ENCODE measurements at places on chromosomes 13 and 19.

- no peak for DNase-seq
Observed at GRCh38 chr19:49243129-49243528, 81.9 kb downstream of the SLC6A16 start.

DNA sequence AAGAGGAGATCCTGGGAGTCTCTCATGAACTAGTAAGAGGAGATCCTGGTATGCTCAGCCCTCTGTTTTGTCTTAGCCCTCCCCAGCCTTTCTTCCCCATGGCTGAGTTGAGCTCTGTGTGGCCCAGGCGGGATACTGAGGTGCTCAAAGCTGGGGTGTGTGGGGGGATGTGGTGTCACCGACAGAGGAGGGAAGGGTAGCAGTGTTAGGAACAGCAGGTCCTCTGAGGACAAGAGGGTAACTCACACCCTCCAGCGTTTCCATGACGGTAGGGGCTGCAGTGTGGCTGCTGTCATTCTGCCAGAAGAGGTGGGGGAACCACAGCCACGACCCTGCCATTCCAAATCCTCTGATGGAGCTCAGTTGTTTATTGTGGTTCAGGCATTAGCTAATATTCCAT is 691 bp downstream of the KIR2DL4 start:
- no peak for DNase-seq

DNA sequence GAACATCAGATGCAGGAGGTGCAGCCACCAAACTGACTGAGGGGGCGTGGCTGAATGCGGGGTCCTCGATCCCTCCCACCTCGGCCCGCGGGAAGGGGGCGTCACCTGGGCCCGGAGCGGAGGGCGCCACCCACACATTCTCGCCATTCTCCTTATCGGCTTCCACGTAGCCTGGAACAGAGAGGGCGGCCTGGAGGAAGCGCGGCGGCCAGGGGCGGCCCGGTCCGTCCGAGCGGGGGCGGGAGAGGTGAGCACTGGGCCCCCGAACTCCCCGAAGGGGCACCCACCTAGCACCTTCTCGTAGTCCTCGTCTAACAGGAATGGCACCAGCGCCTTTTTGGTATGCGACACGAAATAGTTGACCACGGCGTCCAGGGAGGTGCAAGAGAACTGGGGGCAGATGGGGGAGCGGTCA is 11.8 kb downstream of the STAP2 start:
- no peak for DNase-seq

DNA sequence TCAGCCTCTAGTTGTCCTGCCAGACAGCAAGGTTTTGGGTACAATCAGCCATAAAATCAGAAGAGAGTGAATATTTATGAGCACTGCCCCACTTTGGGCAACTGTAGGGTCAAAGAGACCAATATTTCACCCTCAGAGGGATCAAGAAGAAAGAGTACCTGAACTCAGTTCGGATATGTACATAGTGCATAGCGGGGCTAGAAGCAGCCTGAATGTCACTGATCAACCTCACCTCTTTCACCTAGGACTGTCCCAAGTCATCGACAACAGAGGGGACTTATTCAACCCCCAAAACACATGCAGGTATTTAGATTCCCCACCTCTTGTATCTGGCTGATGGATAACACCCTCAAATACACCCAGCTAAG is 446.9 kb downstream of the COG6 start:
- no peak for DNase-seq

GRCh38 chr19:50414864-50415660 is 3.7 kb upstream of the SPIB start:
- peak; percentile 79 for DNase-seq

- no peak for DNase-seq
Observed at GRCh38 chr13:51118809-51119431, 7.8 kb upstream of the C13orf42 start.

DNA sequence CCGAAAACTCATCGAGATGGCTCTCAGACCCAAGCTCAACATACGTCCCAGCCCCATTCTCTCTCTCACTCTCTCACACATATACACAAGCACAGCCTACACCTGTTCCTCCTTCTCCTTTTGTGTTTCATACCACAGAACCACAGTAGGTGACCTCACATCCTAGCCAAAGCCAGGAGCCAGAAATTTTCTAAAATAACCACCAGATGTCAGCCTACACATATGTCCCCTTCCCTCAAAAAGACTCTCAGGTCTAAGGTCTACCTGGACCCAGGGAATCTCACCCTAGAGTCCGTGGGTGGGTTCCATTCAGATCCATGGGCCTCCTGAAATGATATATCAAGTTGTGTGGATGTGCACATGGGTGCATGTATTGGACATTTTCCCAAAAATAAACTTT is 104.2 kb upstream of the IPO5 start:
- DNase-seq: no peak

- DNase-seq: no peak
Observed at GRCh38 chr13:21229241-21230024, 53.0 kb downstream of the MRPL57 start.

GRCh38 chr19:50968716-50969412 is 527 bp downstream of the KLK6 start:
- no peak for DNase-seq

- no peak for DNase-seq
Observed at GRCh38 chr13:98511435-98511834, 65.5 kb downstream of the STK24 start.

DNA sequence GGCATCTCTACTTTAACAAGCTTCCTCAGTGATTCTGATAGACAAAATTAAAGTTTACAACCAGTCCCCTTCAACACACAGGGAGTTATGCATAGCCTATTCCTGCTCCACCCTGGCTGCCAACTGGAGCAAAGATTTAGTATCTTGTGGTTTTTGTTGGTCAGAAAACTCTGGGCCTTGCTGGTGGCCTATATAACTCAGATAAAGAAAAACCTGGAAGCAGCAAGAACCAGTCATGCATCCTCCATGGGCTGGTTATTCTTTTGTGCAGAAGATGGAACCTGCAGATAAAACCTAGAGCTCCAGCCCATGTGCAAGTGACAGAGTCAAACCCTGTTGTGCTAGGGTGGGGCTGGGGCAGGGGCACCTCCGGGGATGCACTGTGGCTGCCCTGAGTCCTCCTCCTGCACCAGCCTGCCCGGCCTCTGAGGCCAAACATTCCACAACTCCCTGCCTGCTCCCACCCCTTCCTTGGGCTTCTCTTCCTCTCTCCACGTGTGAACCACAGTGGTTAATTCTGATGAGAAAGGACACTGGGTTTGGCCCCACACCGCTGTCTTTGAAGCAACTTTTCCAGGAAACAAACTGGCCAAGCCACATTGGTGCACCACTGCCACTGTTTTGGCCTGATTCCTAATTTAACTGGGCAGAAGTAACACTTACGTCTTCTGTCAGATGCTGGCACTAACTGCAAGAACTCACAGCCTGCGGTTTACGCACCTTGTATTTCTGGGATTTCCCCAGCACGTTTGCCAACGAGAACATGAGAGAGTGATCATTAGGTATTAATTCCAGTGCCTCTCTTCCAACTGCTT is 23.3 kb upstream of the GGACT start:
- DNase-seq: no peak

DNA sequence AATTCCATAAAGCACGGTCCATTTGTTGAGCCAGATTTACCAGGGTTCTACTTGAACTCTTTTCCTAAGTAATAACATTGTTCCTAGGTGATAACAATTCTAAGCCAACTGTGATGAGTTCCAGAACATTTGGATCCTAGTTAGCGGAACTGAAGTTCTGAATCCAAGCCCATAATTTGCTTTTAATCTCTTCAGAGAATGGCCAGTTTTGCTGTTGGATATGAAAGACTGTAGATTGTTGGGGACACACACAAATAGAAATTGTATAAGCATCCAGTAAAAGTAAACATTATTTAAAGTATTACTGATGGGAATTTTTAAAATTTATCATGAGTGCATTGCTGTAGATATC is 27.3 kb upstream of the STARD13 start:
- no peak for DNase-seq

DNA sequence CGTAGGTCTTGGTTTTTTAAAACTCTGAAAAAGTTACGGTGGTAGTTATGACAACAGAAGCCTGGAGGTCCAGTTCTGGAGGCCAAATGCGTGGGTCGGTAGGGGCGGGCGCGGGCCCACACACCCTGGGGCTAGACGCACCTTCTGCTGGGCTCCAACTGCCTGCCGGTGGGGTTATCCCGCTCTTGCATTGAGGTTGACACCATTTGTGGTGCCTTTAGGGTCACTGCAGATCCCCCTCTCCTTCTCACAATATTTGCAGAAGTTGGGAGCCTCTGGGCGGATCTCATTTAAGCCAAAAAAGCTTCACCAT is 81.6 kb downstream of the CHST8 start:
- DNase-seq: no peak

GRCh38 chr13:93055233-93055632 is 171.4 kb upstream of the GPC6 start:
- no peak for DNase-seq

DNA sequence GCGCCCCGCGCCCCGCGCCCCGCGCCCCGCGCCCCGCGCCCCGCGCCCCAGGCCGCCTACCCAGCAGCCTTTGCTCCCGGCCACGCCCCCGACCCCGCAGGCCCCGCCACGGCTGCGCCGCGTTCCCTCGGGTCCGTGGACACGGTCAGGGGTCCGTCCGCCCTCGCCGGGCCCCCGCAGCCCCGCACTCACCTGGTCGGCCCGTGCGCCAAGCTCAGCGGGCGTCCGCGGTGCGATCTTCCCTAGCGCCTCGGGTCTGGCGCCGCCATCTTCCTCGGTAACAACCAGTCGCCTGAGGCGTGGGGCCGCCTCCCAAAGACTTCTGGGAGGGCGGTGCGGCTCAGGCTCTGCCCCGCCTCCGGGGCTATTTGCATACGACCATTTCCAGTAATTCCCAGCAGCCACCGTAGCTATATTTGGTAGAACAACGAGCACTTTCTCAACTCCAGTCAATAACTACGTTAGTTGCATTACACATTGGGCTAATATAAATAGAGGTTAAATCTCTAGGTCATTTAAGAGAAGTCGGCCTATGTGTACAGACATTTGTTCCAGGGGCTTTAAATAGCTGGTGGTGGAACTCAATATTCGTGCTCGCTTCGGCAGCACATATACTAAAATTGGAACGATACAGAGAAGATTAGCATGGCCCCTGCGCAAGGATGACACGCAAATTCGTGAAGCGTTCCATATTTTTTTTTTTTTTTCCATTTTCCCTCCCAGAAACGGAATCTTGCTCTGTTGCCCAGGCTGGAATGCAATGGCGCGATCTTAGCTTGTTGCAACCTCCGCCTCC is at the start of the genes MED16 and RNU6-9:
Gene MED16 (minus strand): TSS at position 294 of the 796 bp plus-strand sequence. CDS start 2,056 bp downstream, outside the sequence.
Gene RNU6-9 (plus strand): TSS at position 591 of the 796 bp plus-strand sequence.
- DNase-seq: peak; percentile 86

DNA sequence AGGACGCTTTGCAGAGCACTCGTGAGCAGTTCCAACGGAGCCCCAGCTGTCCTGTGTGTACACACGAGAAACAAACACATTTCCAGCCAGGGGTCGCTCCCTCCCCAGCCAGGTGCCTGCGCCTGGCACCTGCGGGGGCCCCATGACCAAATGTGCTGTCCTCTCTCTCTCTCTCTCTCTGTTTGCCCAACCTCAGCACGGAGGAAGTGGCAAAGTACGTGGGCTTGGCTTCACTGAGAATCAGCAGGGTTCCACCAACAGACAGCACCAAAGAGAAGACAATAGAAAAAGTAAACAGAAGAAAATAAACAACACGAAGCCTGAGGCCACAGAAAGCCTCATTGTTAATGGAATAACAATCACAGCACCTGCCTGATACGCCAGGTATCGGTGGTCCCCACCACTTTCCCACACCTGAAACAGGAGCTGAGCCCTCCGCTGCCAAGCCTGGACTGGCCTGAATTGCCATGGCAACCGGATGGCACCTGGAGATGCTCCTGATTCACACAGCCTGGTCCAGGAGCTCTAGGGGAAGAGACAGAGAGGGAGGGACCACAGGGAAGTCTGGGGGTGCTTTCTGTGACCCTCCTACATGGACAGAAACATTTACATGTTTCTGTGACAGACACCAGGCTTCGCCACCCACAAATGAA is 103.9 kb upstream of the CACNA1A start:
- no peak for DNase-seq

DNA sequence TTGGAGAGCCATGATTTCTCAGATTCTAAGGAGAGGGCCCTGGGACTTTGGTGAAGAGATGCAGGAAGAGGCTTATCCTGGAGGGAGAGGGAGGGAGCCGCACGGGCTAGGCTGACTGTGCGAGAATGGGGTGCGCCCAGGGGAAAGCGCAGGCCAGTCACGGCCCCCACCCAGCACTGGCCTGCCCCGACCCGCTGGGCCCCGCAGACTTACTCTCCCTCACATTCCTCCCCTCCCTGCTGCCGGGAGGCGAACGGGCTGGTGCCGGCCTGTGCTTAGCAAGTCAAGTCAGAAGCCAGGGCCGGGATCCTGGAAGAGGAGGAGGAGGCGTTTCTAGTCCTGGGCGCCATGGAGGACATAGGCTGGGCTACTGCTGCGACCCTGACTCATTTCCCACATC is 120.0 kb downstream of the CRYL1 start:
- no peak for DNase-seq

- DNase-seq: no peak
Observed at GRCh38 chr19:371501-372168, 27.0 kb upstream of the MIER2 start.

- DNase-seq: no peak
Observed at GRCh38 chr19:51808333-51808986, 13.5 kb downstream of the FPR3 start.

DNA sequence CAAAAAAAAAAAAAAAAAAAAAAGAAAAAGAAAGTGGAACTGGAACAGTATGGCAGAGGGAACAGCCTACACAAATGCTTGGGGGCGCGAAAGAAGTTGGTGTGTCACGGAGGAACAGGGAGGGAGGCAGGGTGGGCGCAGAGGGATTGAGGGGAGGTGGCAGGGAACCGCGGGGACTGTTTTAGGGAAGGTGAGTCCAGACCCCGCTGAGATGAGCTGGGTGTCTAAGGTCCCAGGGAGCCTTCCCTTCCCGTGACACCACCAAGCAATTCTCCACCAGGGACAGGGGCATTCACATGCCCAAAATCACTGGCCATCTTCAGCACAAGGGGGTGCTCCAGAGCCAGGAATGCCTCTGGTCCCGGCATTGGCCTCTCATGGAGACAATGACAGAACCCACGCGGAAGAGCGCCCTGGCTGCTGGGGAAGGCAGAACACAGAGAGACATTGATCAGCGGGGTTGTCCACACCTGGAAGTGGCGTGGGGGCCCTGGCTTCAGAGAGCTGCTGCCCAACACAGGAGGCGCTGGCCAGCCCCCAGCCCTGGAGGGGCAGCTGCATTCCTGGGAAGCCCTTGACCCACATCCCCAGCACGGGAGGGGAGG is 6.9 kb downstream of the PEAK3 start:
- DNase-seq: no peak

DNA sequence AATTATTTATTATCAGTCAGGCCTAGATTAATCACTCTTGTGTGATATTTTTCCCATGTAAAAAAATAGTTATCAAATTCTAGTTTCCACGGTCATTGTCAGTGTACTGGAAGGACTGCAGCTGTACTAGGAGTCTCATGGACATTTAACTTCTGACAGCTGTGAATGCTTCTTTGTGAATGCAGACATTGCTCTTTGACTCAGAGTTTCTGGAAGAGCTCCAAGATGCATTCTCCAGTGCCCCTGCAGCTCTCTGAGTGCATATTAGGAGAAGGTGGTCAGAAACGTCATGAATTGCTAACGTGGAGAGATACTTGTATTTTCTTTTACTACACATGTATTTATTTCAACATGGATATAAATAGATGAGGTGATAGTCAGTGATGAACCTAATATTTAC is 9.7 kb upstream of the SLITRK5 start:
- no peak for DNase-seq
